SK-N-MC (cell line): ENCODE measurements at places on chromosomes 16 and 17.

DNA sequence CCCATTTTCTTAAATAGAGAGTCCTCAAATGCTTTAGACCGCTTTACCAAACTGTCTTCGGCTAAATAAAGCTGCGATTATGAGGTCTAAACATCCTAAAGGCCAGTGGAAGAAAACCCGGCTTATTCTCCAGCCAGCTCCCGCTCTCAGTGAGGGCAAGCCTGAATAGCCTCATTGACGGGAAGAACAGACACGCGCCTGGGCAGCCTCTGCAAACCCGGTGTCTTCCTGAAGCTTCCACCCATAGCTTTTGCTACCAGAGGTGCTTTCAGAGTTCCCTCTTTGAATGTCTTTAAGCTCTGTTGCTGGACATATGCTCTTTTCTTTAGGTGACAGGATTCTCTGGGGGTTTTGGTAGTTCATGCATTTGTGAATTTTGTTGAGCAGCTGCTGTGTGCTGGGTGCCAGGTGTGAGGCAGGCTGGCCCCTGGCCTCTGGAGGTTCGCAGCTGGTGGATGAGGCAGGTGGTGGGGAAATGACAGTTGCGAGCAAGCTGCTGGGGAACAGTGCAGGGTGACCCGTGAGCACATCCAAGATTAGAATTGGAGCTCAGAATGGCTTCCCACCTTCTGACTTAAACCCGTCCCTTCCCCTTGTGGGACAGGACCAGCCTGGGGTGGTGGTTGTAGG, 44.7 kb downstream of the CRISPLD2 start:
- DNase-seq, result no peak

DNA sequence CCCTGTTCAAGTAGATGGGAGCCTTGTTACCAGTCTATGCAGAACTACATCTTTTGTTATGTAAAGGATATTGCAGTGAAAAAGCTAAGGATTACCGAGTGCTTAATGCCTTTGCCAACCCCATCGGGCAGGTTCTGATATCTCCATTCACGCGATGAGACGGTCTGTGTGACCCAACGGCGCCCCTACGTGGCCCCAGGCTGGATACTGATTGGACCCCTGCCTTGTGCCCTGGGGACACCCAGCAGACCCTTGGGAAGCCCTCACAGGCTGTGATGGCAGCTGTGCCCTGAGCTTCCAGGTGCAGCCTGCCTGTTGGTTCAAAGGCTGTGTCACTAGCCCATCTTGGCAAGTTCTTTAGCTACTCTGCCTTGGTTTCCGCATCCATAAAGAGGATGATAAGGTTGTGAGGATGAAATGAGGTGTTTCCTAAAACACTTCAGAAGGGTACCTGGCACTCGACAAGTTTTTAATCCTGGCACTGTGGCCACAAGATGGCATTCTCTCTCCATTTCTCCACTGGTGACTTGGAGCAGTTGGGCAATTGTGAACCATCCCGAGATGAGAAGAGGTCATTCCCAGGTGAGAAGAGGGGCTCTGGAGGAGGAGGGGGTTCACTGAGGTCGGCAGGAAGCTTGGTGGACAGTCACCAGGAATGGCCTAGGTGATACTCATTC, 33.6 kb downstream of the HAPSTR1 start:
- DNase-seq, result no peak

- no peak for DNase-seq
Observed at GRCh38 chr17:15490634-15491261, 23.3 kb upstream of the CDRT4 start.

GRCh38 chr16:35706901-35707300, 2247.5 kb downstream of the TP53TG3F start:
- no peak for DNase-seq

GRCh38 chr17:65147955-65148354, 10.8 kb downstream of the RGS9 start:
- no peak for DNase-seq

DNA sequence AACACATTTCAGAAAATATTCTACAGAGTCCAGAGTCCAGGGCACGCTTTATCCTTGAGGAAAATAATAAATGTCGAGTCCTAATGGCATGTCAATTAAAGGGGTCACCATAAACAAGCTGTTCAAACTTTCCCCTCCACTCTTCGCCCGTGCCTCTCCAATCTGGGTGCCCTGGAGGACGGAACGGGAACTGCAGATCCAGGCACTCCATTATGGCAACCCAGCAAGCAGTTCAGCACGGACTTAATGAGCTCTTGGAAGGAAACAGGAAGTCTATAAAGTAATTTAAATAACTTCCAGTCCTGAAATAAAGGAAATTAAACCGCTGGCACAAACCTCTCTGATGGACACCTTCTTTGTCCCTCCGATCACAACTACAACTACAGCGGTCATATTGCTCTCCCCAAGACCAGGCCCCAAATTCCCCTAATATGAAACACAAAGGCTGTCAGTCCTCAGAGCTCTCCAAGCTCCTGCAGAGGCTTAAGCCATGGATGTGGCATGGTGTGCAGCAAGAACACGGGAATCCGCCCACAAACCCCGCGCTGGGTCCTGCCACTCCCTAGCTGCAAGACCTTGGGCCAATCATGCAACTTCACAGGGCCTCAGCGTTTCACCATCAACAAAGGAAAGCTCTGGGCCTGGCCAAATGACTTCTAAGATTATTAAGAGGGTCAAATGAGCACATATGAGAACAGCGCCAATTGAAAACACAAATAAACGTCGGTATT, 52.6 kb downstream of the ZFHX3 start:
- no peak for DNase-seq

DNA sequence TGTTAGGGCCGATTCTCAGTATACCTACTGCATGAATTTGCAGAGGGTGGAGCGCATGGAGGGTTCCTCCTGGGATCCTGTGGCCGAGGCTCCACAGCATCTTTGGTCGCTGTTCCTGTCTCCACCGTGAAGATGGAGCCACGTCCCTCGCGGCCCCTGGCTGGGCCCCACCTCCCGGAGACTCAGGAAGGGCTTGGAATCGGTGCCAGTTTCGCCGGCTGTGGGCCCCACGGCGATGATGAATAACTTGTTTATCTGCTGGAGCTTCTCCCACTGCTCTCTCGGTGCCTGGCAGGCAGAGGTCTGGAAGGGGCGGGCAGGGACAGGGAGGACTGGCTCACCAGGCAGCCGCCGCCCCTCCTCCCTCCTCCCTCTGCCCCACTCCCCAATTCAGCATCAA, 8.1 kb downstream of the SLC5A11 start:
- DNase-seq, result no peak

DNA sequence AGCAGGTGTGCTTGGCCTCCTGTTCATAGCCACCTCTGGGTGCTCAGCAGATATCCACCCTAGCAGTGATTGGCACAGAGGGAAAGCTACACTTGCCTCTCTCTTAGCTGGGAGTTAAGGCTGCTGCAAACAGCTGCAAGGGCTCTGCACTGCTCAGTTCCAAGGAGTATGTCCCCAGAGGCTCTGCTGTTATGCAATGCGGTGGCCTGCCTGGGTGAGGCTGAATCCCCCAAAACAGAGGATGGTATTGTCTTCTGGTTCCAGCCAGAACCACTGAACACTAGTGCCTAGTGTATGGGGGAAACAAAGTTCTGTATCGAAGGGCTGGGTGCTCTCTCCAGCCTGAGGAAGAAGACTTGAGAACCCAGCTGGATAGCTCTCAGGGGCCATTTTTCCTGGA, 16.8 kb downstream of the TMEM94 start:
- DNase-seq, result no peak

GRCh38 chr16:77553130-77553529, 118.3 kb upstream of the ADAMTS18 start:
- no peak for DNase-seq

- no peak for DNase-seq
Observed at GRCh38 chr17:49414271-49414621, 436 bp downstream of the PHB1 start.

DNA sequence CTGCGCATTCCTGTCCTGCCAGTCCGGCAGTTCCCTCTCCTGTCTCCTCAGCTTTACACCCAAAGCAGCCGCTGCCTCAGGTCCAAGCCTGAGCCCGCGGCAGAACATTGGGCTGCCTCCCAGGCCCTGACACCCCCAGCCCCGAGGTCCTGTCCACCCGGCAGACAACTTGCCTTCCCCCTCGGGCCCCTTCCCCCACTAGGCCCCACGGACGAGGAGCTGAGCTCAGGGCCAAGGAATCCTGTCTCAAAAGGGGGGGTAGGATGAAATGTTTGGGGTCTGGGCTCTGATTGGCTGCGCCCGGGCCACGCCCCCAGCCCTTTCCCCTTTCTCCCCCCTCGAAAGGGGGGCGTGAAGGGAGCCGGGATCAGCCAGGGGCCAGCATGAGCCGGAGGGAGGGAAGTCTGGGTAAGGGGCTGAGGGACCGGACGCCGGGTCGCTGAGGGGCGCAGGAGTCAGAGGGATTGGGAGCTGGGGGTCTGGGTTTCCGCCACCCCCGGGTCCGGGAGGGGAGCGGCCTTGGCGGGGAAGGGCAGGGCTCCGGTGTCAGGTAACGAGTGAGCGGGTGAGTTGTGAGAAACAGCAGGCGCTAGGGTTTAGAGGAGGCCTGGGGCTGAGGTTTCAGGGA, at the start of gene CTF1:
Gene CTF1, plus strand, starts transcription at position 354 of the 628 bp plus-strand sequence. Its CDS starts 30 bp downstream, at position 384.
- no peak for DNase-seq

DNA sequence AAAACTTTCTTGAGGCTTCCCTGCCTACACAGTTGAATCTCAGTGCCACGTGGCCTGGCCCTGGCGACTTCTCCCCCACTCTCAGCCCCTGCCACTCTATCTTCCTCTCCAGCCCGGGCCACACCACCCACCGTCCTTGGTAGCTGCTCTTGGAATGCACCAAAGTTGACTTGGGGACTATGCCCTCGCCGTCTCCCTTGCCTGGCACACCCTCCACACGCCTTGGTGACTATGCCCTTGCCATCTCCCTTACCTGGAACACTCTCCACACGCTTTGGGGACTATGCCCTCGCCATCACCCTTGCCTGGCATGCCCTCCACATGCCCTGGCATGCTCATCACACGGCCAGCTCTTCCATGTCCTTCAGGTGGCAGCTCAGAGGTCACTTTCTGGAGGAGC, 15.5 kb upstream of the TVP23A start:
- no peak for DNase-seq

DNA sequence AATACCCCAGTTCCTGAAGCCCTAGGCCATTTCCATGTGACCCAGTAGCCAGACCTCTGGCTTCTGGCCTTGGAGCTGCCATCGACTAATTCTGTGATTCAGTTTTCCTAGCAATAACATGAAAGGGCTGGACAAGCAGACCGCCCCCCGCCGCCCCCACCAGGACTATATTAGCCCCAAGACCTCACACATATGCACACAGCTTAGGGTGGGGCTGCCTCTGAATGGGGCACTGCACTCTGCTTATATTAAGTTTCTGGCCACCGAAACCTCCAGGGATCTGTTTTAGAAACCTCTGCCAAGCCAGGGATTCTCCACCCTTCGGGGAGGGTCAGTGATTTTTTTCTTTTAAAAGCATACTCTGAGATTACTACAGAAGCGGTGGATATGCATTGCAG, 2.3 kb downstream of the RAB11FIP4 start:
- no peak for DNase-seq

- no peak for DNase-seq
Observed at GRCh38 chr17:50141745-50142110, 8.7 kb downstream of the PPP1R9B start.

- DNase-seq, result no peak
Observed at GRCh38 chr17:28878981-28879380, 18.6 kb downstream of the FLOT2 start.

- no peak for DNase-seq
Observed at GRCh38 chr16:90008708-90009145, 10.5 kb downstream of the DBNDD1 start.

DNA sequence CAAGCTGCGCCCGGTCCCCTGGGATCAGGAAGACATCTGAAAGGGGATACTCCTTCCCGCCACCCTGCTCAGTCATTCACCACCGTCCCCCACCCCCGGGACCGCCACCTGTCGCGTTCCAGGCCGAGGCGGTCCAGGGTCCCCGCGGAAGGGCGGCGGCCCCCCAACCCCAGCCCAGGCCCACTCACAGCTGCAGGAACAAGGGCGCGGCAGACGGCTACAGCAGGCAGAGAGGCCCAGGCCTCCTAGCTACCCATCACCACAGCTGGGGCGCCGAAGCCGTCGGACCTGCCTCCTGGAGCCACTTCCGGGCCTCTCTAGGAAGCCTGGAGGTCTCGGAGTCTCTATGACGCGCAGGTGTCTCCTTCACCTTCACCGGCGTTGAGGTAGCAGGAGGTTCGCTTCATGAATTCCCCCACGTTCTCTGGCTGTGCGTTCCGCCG, at the start of gene SDR42E1:
Gene SDR42E1, minus strand, starts transcription at position 272 of the 443 bp plus-strand sequence. CDS start 10,612 bp downstream, outside the sequence.
- DNase-seq, result no peak

- DNase-seq, result no peak
Observed at GRCh38 chr16:58658796-58659211, 25.8 kb downstream of the SLC38A7 start.

DNA sequence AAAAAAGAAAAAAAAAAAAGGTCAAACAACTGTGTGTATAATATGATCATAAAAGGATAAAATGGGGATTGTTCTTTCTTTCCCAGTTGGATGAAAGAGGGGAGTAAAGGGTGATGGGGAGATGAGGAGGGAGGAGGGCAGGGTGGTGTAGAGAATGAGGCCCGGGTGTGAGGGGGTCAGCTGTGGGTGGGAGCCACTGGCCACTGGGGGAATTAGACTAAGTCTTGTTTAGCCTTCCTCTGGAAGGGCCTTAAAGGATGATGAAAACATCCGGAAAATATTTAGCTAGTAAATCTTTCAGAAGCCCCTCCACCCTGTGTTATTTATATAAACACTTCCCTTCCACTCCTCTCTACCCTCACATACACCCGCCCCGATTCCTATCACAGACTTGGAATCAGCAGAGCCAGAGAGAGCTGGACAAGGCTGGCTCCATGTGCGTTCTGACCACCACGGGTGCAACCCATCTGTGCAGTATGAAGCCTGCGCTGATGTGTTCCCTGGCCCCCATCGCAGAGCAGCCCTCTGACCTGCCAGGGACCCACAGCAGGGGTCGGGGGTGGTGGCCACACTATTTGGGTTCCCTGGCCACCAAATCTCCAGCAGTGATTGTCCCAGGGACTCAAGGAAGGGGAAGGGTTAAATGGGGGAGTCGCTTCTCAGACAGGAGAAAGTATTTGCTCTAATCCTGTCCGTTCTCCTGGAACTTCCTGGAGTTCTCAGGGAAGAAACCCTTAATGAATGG, 72.7 kb downstream of the GAS7 start:
- no peak for DNase-seq

- no peak for DNase-seq
Observed at GRCh38 chr16:86504315-86505184, 5.8 kb upstream of the FOXF1 start.
